Temporal lobe (tissue), 4 donors: ENCODE measurements at places on chromosomes 1 and 21. TPM values are rescaled to one million over a fixed set of nuclear protein-coding genes. Genes with fewer than 3 reads are reported as not detected.

CHI3L2 gene
- total RNA-seq, result 0.49 TPM

PTPRC gene
- total RNA-seq, result 3.0 TPM

PYGO2 gene
- total RNA-seq, result 10.1 TPM

SPATA46 gene
- not detected for total RNA-seq

LCE6A gene
- not detected for total RNA-seq

DENND2C gene
- total RNA-seq, result 1.5 TPM

CD247 gene
- total RNA-seq, result 1.7 TPM

PCSK9 gene
- 2.0 TPM for total RNA-seq

KRTAP10-3 gene
- not detected for total RNA-seq

FCER1G gene
- 1.2 TPM for total RNA-seq

LYPD8 gene
- total RNA-seq, result not detected

TARS2 gene
- 20.9 TPM for total RNA-seq

LYSMD1 gene
- total RNA-seq, result 13.5 TPM

FCRL3 gene
- not detected for total RNA-seq

TEX38 gene
- total RNA-seq, result not detected

UTS2 gene
- total RNA-seq, result not detected

LCE2B gene
- not detected for total RNA-seq

GNG5 gene
- 4.2 TPM for total RNA-seq

AMPD1 gene
- not detected for total RNA-seq

AIM2 gene
- 13.3 TPM for total RNA-seq

ERICH3 gene
- 15.0 TPM for total RNA-seq

ARHGEF16 gene
- 0.25 TPM for total RNA-seq

WASF2 gene
- 10.1 TPM for total RNA-seq

SH2D5 gene
- total RNA-seq, result 0.49 TPM

TFF1 gene
- total RNA-seq, result not detected

BECN2 gene
- total RNA-seq, result not detected

SEC16B gene
- total RNA-seq, result 2.5 TPM

WNT2B gene
- total RNA-seq, result 1.5 TPM

LAMC2 gene
- 0.74 TPM for total RNA-seq

CHODL gene
- total RNA-seq, result 2.0 TPM

MAP10 gene
- total RNA-seq, result 6.1 TPM
